ENCODE measurements at places on chromosomes 1 and 21.
A peak's percentile ranks its signal among the peaks of the same experiment; 100 is the strongest.

GRCh38 chr1:224720216-224720615 is 104.1 kb downstream of the CNIH3 start:
- H3K27ac ChIP-seq, result no peak overlapping the region
- no peak overlapping the region for H3K4me3 ChIP-seq
- H3K27me3 ChIP-seq, result no peaks in the 10 kb centered on the region
- H3K36me3 ChIP-seq, result no peaks in the 10 kb centered on the region
- no peak for DNase-seq

GRCh38 chr1:23184212-23184934 is 15.7 kb upstream of the LUZP1 start:
- peak overlapping the region; percentile 66 for H3K4me3 ChIP-seq
- no peak overlapping the region for H3K27ac ChIP-seq
- DNase-seq, result peak; percentile 66
- H3K4me1 ChIP-seq, result no peaks in the 10 kb centered on the region
- H3K27me3 ChIP-seq, result no peaks in the 10 kb centered on the region

DNA sequence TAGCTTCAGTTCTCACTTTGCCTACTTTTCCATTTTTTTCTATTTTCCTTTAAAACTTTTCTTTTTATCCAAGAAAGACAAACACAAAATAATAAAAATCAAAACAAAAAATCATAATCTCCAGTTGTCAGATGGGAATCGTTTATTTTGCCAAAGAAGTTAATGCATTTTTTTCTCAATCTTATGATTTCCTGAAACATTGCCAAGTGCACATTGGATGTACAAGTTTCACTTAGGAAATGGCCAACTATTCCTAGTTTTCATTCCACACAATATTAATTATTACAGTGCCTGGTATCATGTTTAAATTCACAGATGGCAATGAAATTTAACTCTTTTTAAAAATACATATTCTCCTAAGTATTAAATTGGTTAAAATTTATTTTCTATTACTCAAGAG is 1050.5 kb downstream of the TTLL7 start:
- DNase-seq, result no peak
- H3K4me3 ChIP-seq, result no peak overlapping the region
- no peaks in the 10 kb centered on the region for H3K27me3 ChIP-seq
- no peaks in the 10 kb centered on the region for H3K36me3 ChIP-seq
- H3K4me1 ChIP-seq, result no peaks in the 10 kb centered on the region
- H3K27ac ChIP-seq, result no peak overlapping the region

DNA sequence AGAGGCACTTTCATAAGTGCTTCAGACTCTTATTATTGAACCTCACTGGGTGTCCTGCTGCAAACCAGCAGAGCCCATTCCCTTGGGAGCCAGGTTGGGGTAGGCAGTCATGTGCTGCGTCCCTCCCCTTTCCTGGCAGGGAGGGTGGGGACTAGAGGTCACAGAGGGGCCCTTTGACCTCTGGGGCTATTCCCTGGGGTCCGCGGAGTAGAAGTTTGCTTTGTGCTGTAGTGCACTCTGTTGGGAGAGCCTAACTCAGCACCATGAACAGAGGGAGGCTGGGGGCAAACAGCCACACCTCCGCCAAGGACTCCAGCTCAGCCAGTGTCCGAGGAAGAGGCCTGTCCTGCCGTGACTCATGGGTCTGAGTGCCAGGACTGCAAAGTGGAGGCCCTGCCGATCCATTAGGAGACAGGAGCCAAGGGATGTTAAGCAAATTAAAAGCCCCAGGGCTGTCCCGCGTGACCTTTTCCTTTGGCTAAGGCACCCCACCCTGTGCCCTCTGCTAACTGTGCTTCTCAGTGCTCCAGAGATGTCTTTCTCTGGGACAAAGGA is 3.0 kb upstream of the IGSF21 start:
- no peak overlapping the region for H3K4me3 ChIP-seq
- no peaks in the 10 kb centered on the region for H3K4me1 ChIP-seq
- no peaks in the 10 kb centered on the region for H3K36me3 ChIP-seq
- no peak for DNase-seq
